ENCODE measurements at places on chromosomes 13 and 19. TPM values are rescaled to one million over a fixed set of nuclear protein-coding genes. Genes with fewer than 3 reads are reported as not detected.

The POMP gene
- 72.4 TPM for polyA plus RNA-seq

The SIGLEC9 gene
- 0.60 TPM for polyA plus RNA-seq

The ZNF534 gene
- 0.70 TPM for polyA plus RNA-seq

The COX7A1 gene
- 201 TPM for polyA plus RNA-seq

The HOMER3 gene
- 59.3 TPM for polyA plus RNA-seq

The IL12RB1 gene
- polyA plus RNA-seq = 0.27 TPM

The TGFBR3L gene
- 0.23 TPM for polyA plus RNA-seq

The RNF17 gene
- 0.30 TPM for polyA plus RNA-seq

The ATP8B3 gene
- polyA plus RNA-seq = 0.70 TPM

The TECR gene
- polyA plus RNA-seq = 120 TPM

The CDX2 gene
- polyA plus RNA-seq = not detected

The FFAR1 gene
- not detected for polyA plus RNA-seq

The VSIG10L gene
- 1.2 TPM for polyA plus RNA-seq

The KASH5 gene
- polyA plus RNA-seq = 0.50 TPM

The PKN1 gene
- 75.5 TPM for polyA plus RNA-seq

DNA sequence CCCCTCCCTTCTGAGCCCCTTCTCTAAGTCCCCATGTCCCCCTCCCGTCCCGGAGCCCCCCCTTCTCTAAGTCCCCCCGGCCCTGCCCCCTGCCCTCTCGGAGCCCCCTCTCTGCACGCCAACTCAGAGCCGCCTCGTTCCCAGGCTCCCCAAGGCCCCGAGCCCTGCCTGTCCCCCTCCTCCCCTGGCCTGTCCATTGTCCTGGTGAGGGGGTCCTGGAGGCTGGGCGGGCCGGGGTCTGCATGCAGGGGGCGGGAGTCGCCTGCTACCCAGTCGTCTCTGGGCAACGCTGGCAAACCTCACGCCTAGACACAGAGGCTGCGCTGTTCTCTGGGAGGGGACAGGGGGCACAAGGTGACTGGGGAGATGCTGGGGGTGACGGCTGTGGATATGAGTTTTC, 39.2 kb upstream of the SEMA6B start:
- DNase-seq = no peak

- DNase-seq = no peak
These were observed 201.3 kb downstream of the SLITRK6 start for GRCh38 chr13:85597790-85598500.

DNA sequence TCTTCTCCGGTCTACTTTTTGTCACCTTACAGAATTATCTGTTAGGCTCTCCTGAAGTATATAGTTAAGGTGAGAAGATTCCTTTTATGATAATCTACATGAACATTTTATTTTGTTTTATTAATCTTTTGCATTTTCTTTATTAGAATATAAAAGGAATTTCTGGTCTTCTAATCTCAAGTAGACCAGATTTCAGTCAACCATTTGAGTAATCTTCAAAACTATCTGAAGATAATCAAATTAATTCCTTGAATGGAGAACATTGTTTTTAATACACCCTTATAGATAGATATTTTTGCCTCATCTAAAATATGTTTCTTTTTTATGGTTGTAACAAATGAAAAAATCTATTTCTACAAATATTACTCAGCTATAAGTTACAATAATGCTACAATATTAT, 381.7 kb upstream of the PCDH20 start:
- DNase-seq = no peak

GRCh38 chr13:21638319-21639282, 32.3 kb upstream of the FGF9 start:
- peak; percentile 48 for DNase-seq

DNA sequence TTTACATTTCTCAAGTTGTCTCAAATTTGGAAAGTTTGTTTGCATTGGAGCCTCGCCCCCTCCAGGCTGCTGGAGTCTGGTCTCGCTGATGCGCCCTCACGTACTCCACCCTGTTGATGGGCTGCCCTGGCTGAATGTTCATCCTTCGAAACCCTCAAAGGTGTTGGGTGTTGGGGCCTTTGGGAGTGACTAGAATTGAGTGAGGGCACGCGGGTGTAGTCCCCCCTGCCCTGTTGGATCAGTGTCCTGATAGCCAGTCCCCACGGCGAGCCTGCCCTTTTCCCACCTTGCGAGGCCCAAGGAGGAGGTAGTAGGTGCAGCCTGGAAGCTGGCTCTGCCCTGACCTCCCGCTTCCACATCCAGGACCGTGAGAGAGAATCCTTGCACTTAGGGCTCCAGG, 14.8 kb downstream of the TFDP1 start:
- DNase-seq = no peak

GRCh38 chr13:22929381-22930126, 251.2 kb upstream of the SGCG start:
- no peak for DNase-seq

DNA sequence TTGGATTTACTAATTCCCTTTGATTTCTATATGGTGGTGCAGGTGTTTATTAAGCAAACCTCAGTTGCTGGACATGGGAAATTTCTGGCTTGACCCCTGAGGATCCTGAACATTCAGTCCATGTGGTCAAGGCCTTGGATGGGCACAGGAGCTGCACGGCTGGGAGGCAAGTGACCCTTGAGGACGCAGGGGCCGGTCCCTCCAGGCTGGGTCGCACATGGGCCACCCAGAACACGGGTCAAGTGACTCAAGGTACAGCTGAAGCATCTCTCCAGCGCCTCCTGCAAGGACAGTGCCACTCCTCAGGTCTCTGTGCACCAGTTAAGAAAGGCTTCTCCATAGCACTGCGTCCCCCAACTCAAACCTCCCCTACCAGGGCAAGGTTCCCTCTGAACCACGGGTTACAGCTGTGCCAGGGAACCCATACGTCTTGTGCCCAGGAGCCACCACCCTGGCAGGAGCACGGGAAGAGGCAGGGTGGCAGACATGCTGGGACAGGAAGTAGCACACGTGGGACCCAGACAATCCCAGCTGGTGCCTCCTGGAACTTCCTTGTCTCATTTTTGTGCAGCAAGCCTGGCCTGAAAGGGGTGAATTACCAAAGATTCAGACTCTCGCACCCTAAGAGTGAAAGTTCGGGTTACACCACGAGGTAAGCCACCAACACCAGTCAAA, 93.1 kb downstream of the SPACA7 start:
- no peak for DNase-seq

DNA sequence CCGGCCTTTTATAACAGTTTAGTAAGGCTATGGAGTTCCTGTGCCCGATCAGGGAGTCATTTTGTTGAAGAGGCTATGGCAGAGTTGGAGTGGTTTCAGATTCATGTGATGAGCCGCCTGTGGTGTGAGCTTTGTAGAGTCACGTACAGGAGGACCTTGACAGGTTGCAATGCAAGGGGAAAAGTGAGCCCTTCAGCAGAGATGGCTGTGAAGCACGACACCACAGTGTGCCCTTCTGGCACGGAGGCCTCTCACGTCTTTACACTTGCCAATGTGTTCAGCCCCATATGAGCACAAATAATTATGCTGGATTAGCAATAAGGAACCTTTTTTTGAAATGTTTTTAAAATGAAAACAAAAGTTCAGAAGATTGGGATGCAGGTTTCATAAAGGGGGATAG, 499.8 kb downstream of the LIG4 start:
- no peak for DNase-seq

GRCh38 chr13:50796463-50796862, 47.0 kb downstream of the DLEU7 start:
- DNase-seq = no peak

GRCh38 chr19:16778796-16779411, 50.3 kb upstream of the SIN3B start:
- DNase-seq = peak; percentile 43

DNA sequence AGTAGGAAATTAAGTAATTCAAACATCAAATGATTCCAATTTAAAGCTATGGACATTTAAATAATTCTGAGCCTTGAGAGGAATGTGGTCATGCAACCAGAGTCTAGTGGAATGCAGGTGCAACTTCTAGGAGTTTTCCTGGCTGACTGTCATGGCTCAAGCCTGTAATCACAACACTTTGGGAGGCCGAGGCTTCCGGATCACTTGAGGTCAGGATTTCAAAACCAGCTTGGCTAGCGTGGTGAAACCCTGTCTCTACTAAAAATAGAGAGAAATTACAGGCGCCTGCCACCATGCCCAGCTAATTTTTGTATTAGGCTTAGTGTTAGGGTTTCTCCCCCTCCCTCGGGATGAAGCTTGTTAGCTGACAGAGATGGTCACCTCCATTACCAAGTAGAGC, 6.4 kb downstream of the ZNF808 start:
- no peak for DNase-seq

- no peak for DNase-seq
These were observed 809 bp downstream of the TDRD12 start for GRCh38 chr19:32720216-32720935.

GRCh38 chr13:22173610-22174009, 502.7 kb downstream of the FGF9 start:
- DNase-seq = no peak

DNA sequence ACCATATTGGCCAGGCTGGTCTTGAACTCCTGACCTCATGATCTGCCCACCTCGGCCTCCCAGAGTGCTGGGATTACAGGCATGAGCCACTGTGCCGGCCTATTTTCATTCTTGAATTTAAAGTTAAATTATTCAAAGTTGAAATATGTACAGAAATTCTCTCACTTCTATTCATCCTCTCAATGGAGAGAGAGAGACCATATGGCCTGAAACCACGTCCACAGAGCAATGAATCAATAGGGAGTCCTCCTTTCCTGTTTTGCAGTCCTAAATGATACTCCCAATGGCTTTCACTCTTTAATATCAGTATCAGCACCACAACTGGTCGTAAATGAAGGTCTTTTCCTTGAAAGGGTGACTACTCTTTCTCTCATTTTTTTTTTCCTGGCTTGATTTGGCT, 30.5 kb upstream of the KCTD4 start:
- no peak for DNase-seq
